ENCODE measurements at places on chromosomes 2 and 18.

GRCh38 chr2:12704378-12704777, 12.4 kb upstream of the TRIB2 start:
- DNase-seq = no peak

- no peak for DNase-seq
These were observed 920 bp downstream of the GULP1 start for GRCh38 chr2:188292348-188293239.

GRCh38 chr18:7677001-7677400, 109.9 kb downstream of the PTPRM start:
- no peak for DNase-seq

GRCh38 chr18:70169747-70170146, 35.7 kb downstream of the RTTN start:
- no peak for DNase-seq

GRCh38 chr2:42238644-42239288, 69.6 kb downstream of the EML4 start:
- peak; percentile 27 for DNase-seq

- no peak for DNase-seq
These were observed 2.0 kb downstream of the KCNF1 start for GRCh38 chr2:10913501-10914271.

DNA sequence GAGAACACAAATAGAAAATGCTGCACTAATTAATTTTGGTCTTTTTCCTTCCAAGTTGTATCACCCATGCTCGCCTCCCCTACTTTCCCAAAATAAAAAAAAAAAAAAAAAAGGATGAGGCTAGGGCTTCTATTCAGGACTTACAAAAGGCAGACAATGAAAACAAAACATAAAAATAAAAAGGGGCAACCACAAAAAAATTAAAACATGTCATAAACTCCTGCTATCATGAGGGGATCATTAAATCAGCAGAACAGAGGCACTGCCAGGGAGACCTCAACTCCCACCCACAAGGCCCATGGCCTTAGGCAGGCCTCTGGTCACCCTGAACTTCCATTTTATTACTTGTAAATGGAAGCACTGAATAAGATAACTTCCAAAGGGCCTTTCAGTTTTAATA, 23.3 kb downstream of the EPB41L3 start:
- DNase-seq = no peak

- no peak for DNase-seq
These were observed 785.1 kb downstream of the GALR1 start for GRCh38 chr18:78034755-78035154.

- DNase-seq = no peak
These were observed 56.9 kb downstream of the SMAD7 start for GRCh38 chr18:48893608-48894600.

DNA sequence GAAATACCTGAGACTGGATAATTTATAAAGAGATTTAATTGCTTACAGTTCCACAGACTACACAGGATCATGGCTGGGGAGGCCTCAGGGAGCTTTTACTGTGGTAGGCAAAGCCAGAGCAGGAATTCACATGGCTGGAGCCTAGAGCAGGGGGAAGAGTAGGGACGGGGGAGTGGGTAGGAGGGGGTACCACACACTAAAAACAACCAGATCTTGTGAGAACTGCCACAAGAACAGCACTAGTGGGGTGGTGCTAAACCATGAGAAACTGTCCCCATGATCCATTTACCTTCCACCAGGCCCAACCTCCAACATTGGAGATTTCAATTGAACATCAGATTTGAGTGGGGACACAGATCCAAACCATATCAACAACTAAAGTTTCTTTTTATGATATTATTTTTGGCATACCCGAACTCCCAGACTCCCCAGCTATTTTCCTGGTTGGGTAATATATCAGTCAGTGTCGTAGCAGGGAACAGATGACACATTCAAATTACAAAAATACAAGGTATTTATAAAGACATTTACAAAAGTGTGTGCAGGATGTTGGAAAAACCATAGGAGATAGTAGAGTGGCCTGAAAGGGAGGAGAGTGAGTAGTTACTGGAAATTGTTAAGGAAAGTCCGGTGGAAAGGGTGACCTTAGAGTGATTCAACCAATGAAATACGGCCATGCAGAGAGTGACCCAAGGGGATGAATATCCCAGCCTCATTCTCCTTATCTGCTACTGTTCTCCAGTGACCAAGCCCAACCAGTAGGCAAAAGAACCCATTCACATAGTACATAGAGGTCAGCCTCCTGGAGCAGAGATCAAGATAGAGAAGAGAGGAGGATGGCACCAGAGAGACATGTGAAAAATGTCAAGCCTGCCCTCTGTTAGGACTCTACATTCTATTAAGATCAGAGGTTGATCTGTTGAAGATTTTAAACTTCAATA, 8.8 kb downstream of the RPL37A start:
- no peak for DNase-seq

DNA sequence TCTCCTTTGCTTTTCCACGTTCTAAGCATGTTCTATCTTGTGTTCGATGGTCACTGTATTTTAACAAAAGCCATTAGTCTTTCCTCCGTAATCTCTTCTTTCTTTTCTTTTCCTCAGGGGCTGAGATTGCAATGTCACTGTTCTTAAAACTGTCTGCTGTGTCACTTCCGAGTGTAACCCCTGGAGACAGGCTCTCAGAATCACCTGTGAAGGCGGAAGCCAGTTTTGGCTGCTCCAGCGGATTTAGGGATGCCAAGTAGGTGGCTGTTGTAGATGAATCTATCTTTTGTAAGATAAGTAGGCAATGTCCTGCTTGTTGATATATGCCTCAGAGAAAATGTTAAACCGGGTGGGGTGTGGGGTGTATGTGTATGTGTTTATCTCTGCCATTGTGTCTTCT, 94.7 kb upstream of the L3MBTL4 start:
- DNase-seq = no peak

- no peak for DNase-seq
These were observed 43.7 kb upstream of the NAT8 start for GRCh38 chr2:73685764-73686438.

GRCh38 chr18:30687501-30687900, 355.0 kb downstream of the DSC3 start:
- DNase-seq = no peak

DNA sequence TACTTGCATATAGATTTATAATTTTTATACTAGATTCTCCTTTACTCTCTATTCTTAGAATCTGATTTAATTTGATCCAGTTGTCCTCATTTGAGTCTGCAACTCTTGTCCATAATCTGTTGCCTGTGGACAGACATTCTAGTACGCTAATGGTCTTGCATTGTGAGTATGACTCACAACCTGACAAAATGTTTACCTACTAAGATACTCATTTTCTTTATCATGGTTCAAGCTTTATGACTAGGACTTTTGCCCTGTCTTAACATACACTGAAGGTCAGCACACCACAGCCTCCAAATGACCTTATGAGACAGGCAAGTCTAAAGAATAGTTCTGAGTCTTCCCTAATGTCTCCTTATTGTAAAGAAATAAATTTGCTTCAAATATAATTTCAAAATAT, 142.3 kb upstream of the CDH7 start:
- no peak for DNase-seq

DNA sequence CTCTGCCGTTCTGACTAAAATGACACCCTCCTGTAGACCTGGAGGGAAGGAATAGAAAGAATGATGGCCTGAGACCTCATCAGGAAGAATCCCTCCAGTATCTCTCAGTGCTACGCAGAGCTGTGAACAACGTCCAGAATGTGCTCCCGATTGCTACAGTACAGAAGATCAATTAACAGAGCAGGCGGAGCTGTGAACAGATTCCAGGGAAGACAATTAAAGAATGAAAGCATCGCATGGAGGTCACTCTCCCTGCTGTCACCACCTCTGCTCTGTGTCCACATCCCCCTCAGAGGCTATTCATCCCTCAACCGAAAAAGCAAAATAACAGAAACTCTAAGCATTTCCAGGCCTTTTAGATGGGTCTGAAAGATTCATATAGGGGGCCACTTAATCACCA, 481.0 kb downstream of the EIPR1 start:
- DNase-seq = no peak

DNA sequence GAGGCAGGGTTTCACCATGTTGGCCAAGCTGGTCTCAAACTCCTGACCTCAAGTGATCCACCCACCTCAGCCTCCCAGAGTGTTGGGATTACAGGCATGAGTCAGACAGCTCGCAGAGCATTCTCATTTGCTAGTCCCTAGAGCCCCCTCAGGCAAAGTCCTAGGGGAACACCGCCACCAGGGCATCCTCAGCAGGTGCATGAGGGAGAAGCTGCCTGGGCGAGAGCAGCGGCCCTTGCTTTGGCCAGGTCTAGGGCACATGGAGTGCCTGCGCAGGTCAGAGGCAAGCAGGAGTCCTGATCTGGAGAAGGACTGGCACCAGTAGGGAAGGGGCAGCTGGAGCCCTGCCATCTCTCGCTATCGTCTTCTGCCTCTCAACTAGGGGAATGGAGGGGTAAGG, 32.4 kb downstream of the NGEF start:
- no peak for DNase-seq

DNA sequence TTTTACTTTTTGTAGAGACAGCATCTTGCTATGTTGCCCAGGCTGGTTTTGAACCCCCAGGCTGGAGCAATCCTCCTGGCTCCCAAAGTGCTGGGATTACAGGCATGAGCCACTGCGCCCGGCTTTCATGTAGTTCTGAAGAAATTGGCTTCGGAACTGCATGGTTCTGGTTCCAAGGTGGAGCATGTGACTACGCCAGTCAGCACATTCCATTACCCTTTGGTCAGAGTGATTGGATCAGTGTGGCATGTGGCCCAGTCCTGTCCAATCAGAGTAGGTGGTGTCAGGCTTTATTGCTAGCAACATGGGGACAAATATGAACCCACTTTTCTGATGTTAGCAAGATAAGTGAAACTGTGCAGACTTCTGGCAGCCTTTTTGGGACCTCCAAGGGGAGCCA, 16.3 kb upstream of the ATOH8 start:
- DNase-seq = no peak

DNA sequence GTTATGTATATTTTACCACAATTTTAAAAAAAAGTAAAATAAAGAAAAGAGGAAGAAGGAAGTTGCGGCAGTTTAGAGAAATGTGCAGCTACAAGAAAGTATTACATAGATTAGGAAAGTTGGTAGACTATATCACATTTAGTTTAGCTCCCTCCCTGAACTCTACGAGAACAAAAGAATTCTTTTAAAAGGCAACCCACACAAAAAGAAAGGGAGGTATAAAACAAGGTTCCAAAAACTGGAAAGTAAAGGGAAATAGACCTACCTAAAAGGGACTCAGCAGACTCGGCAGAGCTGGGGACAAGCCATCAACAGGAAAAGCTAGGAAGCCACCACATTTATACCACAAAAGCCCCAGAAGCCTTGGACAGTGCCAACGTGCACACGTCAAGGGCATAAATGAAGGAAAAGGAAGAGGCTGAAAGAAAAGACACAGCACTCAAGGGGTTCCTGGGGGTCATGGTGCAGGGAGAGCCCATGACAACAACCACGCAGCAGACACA, 9.1 kb downstream of the TMEM127 start:
- no peak for DNase-seq

DNA sequence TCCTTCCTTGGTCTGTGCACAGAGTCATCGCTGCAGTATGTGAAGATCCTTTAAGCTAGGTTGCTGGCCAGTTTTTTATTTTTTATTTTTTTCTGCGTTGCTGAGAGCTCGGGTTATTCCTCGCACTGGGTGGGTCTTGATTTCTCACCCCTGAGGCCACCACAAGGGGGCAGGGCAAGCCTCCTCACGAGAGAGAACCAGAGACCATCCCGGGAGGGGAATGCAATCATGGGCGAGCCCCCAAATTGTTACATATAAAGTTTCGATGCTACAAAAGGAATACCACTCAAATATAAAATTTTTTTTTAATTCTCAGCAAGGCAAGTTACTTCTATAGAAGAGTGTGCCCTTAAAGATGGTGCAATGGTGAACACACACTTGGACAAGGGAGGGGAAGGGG, 24.9 kb downstream of the HTR2B start:
- DNase-seq = peak; percentile 8

GRCh38 chr2:67290451-67291290, 106.5 kb upstream of the ETAA1 start:
- DNase-seq = no peak

DNA sequence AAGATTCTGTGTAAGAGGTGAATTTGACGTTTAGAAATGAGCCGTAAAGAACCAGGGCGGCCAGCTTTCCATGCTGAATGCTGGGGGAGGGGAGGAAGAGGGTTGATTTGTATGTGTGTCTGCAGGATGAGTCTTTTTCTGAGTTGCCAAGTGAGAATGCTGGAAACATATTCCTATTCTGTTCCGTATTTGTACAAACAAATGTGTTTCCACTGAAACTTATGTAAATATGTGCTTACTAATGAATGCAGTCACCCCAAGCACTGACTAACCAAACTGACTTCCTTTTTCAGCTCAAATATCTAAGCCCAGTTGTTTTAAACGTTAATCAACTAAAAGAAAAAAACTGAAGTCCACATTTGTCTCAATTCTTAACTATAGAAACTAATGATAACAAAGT, 74.9 kb upstream of the APCDD1 start:
- no peak for DNase-seq

DNA sequence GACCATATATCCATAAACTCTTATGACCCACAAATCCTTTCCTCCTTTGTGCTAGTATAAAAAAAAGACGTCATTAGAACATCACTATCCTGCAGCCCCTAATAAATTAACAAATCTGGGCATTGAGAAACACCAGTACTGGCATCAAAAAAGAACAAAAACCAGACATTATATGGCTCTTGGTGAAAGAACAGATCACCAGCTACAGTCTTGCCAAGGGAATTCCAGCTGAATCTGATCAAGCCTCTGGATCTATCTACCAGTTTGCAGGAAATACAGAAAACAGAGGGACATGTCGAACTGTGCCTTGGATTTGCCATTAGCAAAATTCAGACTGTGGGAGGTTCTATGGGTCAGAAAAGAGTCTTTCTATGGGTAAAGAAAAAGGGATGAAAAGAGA, 93.7 kb upstream of the DDX18 start:
- no peak for DNase-seq

DNA sequence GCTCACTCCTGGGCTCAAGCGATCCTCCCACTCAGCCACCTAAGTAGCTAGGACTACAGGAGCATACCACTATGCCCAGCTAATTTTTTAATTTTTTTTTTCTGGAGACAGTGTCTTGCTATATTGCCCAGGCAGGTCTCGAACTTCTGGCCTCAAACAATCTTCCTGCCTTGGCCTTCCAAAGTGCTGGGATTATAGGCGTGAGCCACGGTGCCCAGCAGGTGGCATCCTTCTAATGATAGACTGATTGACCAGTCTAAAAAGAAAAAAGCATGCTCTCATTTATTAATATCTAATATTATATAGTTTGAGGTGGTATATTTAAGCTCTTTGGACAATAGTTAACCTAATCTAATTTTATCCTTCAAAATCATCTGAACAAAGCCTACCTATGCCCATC, 198.6 kb downstream of the CAMKMT start:
- DNase-seq = no peak

GRCh38 chr18:25057491-25058050, 294.4 kb downstream of the ZNF521 start:
- DNase-seq = no peak

DNA sequence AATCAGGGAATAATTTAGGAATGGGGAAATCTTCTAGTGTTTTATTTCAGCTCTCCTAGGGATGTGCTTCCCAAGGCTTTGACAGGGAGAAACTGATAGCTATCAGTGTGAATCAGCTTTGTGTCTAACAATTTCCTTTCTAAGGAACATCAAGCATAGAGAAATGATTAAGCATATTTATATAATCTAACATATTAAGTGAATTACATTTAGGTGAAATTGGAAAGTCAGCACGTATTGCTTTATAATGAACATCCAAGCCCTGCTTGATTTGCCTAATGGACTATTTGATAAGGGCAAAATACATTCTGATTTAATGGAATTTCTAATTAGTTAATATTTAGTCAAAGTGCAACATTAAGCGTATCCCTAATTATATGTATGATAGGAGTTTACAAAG, 19.5 kb upstream of the TSPYL6 start:
- no peak for DNase-seq

GRCh38 chr2:112257575-112257974, 2.7 kb upstream of the ZC3H8 start:
- DNase-seq = no peak

Data from stimulated activated naive CD8-positive, alpha-beta T cell treated with anti-CD3 and anti-CD28 coated beads, Interleukin-15, amount 100 ng/mL, for 72 hours (primary cell).